ENCODE measurements at places on chromosomes 2 and 18. TPM values are rescaled to one million over a fixed set of nuclear protein-coding genes. Genes with fewer than 3 reads are reported as not detected.

ICOS gene
- total RNA-seq, result not detected

DARS1 gene
- 47.1 TPM for total RNA-seq

EHD3 gene
- 7.0 TPM for total RNA-seq

GPR45 gene
- not detected for total RNA-seq

RAMP1 gene
- total RNA-seq, result not detected

SIX2 gene
- total RNA-seq, result 2.5 TPM

MYL1 gene
- total RNA-seq, result not detected

IL1A gene
- total RNA-seq, result 0.19 TPM

PLEK gene
- not detected for total RNA-seq

DHRS9 gene
- total RNA-seq, result 3.9 TPM

SP100 gene
- total RNA-seq, result 26.0 TPM

CCDC138 gene
- 8.4 TPM for total RNA-seq

IL36B gene
- total RNA-seq, result not detected

FOSL2 gene
- total RNA-seq, result 79.9 TPM

MBD5 gene
- total RNA-seq, result 6.1 TPM

LAMA3 gene
- 45.2 TPM for total RNA-seq

RGPD4 gene
- total RNA-seq, result 0.07 TPM

TMEM178A gene
- total RNA-seq, result 0.21 TPM

TTL gene
- 41.8 TPM for total RNA-seq

SERPINB5 gene
- 0.30 TPM for total RNA-seq

SH3RF3 gene
- total RNA-seq, result 0.61 TPM

DSC3 gene
- 1.5 TPM for total RNA-seq

GCKR gene
- total RNA-seq, result 0.13 TPM

PROKR1 gene
- total RNA-seq, result not detected

C2orf81 gene
- 3.6 TPM for total RNA-seq

UGT1A4 gene
- total RNA-seq, result 0.07 TPM

C2orf72 gene
- total RNA-seq, result 7.8 TPM

AGAP1 gene
- 25.3 TPM for total RNA-seq

SERPINB10 gene
- total RNA-seq, result not detected

RETSAT gene
- 52.7 TPM for total RNA-seq

GKN1 gene
- 0.24 TPM for total RNA-seq

CNTNAP5 gene
- total RNA-seq, result not detected

GDF7 gene
- 0.15 TPM for total RNA-seq

MARCHF4 gene
- total RNA-seq, result 20.0 TPM

KCMF1 gene
- total RNA-seq, result 141 TPM

Data from A549 treated with dexamethasone at 1 μM for 4 hours (cell line).